HCT116 (cell line): ENCODE measurements at places on chromosomes 3 and 15. TPM values are rescaled to one million over a fixed set of nuclear protein-coding genes. Genes with fewer than 3 reads are reported as not detected.

GRCh38 chr3:50286322-50287227 lies 5.7 kb downstream of the IFRD2 start:
- DNase-seq = no peak
- H3K4me1 ChIP-seq = peaks cover 6% of the 10 kb centered on the region; the same call in 1 of the 2 replicates
- no peaks in the 10 kb centered on the region for H3K27me3 ChIP-seq
- no peak overlapping the region for H3K4me3 ChIP-seq
- H3K36me3 ChIP-seq = peaks cover 23% of the 10 kb centered on the region

TRPM1 gene
- not detected for total RNA-seq

DNA sequence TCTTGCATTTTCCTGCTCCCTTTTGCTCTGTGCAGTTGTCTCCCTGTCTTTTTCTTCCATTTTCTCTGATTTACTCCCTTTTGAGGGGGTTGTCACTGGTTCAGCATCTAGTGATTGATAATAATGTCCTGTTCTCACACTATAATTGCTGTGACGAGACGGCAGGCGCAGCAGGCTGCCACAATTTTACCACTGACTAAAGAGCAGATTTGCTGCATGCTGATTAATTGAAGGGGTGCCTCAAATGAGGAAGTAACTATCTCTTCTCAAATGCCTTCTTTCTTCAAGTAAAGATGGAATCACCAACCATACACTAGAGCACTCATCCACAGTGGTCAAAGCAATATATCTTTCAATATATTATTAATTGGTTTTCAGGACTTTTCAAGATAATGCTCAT lies 219.3 kb downstream of the CBLB start:
- no peak overlapping the region for H3K27ac ChIP-seq
- H3K27me3 ChIP-seq = no peaks in the 10 kb centered on the region
- peaks cover 7% of the 10 kb centered on the region for H3K4me1 ChIP-seq
- no peak for DNase-seq
- no peak overlapping the region for H3K4me3 ChIP-seq

DNA sequence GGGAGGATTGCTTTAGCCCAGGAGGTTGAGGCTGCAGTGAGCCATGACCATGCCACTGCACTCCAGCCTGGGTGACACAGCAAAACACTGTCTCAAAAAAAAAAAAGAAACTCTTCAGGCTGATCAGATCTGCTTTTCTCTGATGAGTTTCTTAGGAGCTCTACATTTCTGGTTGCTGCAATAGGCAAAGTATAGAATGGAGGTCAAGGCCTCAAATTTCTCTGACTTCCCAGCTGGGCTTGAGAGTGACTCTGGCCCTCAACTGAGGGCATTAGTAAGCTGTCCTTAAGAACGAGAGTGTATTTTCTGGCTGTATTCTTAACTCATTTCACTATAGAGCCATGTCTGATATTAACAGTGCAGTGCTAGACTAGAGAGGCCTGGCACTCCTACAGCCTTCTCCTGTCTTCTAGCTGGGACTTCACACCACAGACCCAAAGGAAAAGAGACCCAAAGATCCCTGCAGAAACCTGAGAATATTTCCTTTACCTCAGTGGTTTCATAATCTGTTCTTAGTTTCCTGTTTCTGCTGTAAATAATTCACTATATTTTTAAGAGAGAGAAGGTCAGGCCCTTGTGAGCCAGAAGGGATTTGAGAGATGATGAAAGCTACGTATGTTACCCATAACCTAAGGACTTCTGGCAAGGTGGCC lies 2.0 kb upstream of the NR1I2 start:
- no peaks in the 10 kb centered on the region for H3K27me3 ChIP-seq
- DNase-seq = no peak
- no peaks in the 10 kb centered on the region for H3K4me1 ChIP-seq
- H3K36me3 ChIP-seq = no peaks in the 10 kb centered on the region

AP3B2 gene
- total RNA-seq = 0.07 TPM

PP2D1 gene
- total RNA-seq = not detected

PAK6 gene
- 19.9 TPM for total RNA-seq

- no peak overlapping the region for H3K27ac ChIP-seq
- peaks cover 36% of the 10 kb centered on the region for H3K4me1 ChIP-seq
- H3K36me3 ChIP-seq = no peaks in the 10 kb centered on the region; the same call in none of the 2 replicates
- H3K27me3 ChIP-seq = no peaks in the 10 kb centered on the region
Measured at GRCh38 chr3:58173669-58174398, 36.9 kb downstream of the DNASE1L3 start.

DNA sequence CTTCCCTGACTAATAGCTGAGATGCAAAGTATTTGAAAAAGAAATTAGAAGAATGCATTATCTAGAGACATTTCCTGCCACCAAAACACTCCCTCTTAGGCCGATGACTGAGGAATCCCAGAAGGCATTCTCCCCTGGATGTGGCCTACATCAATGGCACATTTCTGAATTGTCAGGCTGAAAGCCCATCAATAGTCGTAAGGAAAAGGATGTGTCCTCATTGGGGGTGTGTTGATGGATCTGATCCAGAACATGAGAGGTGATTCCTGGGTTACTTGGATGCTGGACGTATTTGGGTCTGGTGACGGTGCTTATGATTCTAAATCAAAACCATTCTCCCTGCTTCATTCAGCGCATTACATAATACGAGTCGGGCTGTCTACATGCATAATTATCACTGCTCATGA lies 216.9 kb upstream of the CDIN1 start:
- no peaks in the 10 kb centered on the region for H3K36me3 ChIP-seq
- peaks cover 7% of the 10 kb centered on the region for H3K4me1 ChIP-seq
- DNase-seq = no peak
- no peak overlapping the region for H3K27ac ChIP-seq

GRCh38 chr3:140898340-140899180 lies 43.1 kb upstream of the SLC25A36 start:
- peak; percentile 46 for DNase-seq
- no peak overlapping the region for H3K27ac ChIP-seq
- no peak overlapping the region for H3K4me3 ChIP-seq
- H3K27me3 ChIP-seq = peaks cover 16% of the 10 kb centered on the region
- H3K4me1 ChIP-seq = no peaks in the 10 kb centered on the region

DNA sequence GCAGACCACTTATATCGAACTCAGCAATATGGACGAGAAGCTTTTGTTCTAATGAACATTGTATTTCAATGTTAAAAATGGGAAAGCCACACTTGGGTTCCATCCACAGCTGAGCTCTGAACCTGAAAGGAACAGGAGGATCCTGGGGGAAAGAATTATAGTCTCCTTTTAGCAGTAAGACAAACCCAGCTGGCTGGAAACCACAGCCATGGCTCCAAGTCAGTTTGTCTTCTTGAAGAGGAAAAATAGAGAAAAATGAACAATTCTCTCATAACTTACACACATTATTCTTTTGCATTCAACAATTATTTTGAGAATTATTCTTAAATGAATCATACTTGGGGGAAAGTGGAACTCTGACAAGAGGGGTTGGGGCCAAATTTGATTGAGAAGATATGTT lies 149.2 kb upstream of the VEPH1 start:
- H3K27ac ChIP-seq = no peak overlapping the region
- no peaks in the 10 kb centered on the region for H3K36me3 ChIP-seq
- H3K4me1 ChIP-seq = no peaks in the 10 kb centered on the region
- no peak overlapping the region for H3K4me3 ChIP-seq
- no peaks in the 10 kb centered on the region for H3K27me3 ChIP-seq

- no peaks in the 10 kb centered on the region for H3K36me3 ChIP-seq
- H3K27ac ChIP-seq = no peak overlapping the region
- H3K27me3 ChIP-seq = peaks cover 60% of the 10 kb centered on the region
- H3K4me3 ChIP-seq = no peak overlapping the region
- DNase-seq = no peak
- no peaks in the 10 kb centered on the region for H3K4me1 ChIP-seq
Measured at GRCh38 chr3:131807822-131808221, 227.0 kb downstream of the CPNE4 start.

MUSTN1 gene
- 0.44 TPM for total RNA-seq

- no peak overlapping the region for H3K4me3 ChIP-seq
- DNase-seq = no peak
- no peaks in the 10 kb centered on the region for H3K4me1 ChIP-seq
- H3K36me3 ChIP-seq = no peaks in the 10 kb centered on the region
- peaks cover 4% of the 10 kb centered on the region; the same call in 1 of the 2 replicates for H3K27me3 ChIP-seq
Measured at GRCh38 chr15:29470311-29470710, 200.7 kb upstream of the NSMCE3 start.

DNA sequence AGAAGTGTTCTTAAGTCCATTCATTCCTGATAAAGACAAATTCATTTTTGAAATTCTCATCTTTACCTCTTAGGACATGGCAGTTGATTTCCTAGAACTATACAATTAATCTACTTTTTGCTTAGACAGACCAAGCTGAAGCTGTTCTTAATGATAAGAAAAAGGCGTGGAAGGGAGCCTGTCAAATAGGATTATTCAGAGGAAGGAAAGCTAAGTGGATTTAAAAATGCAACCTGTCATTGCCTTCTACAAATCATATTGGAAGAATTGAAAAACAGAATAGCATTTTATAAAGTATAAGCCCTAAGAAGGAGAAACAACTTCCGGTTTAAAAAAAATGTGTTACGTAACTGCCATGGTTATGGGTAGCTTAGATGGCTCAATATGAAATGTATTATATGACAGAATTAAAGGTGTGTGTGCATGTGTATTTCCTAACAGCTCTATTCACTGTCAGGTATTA lies 81.2 kb upstream of the RAP2B start:
- H3K27me3 ChIP-seq = no peaks in the 10 kb centered on the region
- H3K27ac ChIP-seq = no peak overlapping the region
- peaks cover 11% of the 10 kb centered on the region for H3K4me1 ChIP-seq
- DNase-seq = no peak
- H3K36me3 ChIP-seq = no peaks in the 10 kb centered on the region

DNA sequence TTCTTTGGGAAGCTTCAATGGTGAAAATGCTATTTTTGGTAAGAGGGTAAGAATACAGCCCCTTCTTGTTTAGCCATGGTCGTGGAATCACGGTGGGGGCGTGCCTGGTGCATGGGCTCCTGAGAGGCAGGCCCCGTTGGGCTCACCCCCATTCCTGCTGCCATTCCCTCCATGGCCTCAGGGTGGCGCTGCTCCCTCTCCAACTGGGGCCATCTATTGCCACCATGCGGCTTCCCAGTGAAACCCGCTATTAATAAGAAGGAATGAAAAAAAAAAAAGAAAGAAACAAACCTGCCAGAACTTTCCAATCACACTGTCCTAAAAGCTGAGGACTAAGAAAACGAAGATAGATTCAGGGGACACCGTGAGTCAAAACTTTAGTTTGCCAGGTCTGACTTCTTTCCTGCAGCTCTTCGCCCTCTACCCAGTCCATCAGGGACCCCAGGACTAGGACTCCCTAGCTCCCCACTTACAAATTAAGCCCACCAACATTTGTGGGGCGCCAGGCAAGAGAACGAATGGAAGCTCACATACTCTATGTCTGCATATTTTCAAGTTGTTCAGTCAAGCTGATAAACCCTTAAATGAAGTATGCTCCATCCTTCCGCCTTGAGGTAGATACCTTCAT lies 30.6 kb upstream of the ABHD2 start:
- no peak overlapping the region for H3K27ac ChIP-seq
- no peaks in the 10 kb centered on the region for H3K4me1 ChIP-seq
- H3K4me3 ChIP-seq = no peak overlapping the region
- no peaks in the 10 kb centered on the region for H3K27me3 ChIP-seq
- DNase-seq = peak; percentile 45

CCRL2 gene
- total RNA-seq = not detected

- no peak overlapping the region for H3K4me3 ChIP-seq
- H3K36me3 ChIP-seq = no peaks in the 10 kb centered on the region
- H3K4me1 ChIP-seq = peaks cover 6% of the 10 kb centered on the region
- no peak overlapping the region for H3K27ac ChIP-seq
Measured at GRCh38 chr15:64148581-64148980, 3.0 kb upstream of the SNX22 start.
